Stimulated activated CD8-positive, alpha-beta memory T cell treated with anti-CD3 and anti-CD28 coated beads, Interleukin-7, amount 100 ng/mL, for 24 hours (primary cell): ENCODE measurements at places on chromosomes 13 and 19.

DNA sequence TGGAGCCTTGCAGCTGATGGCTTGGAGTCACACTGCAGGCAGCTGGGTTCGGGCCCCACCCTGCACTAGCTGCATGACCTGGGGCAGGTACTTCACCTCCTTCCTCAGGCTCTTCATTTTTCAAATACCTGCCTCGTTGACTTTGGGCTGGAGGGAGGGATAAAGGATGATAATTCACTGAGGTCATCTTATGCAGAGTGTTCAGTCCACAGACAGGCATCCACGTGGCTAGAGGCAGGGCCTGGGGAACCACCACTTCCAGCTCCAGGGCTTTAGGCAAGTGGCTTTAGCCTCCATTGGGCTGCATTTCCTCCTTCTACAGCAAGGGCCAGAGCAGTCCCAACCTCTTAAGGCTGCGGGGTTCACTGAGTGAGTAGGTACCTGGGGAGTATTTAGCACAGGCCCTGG lies 84.8 kb downstream of the SIPA1L3 start:
- DNase-seq: no peak

DNA sequence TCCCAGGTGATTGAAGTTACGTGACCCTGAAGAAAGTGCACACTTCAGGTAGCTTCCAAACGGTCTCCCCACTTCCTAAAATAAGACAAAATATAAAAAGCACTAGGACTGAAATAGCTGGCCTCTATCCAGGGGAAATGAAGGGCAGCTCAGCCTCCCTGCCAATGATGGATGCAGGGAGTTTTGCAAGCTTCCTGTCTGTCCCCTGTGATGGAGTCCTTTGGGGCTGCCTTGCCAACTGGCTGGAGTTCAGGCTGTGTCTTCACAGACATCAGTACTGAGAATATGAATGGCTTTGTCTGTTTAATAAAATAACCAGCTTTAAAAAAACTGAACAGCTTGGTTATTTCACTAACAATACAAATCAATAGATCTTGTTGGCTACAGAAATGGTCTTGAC lies 101.4 kb upstream of the GPR12 start:
- DNase-seq: no peak

- DNase-seq: no peak
Measured at GRCh38 chr19:1025960-1026782, at the start of gene CNN2. Gene CNN2 (plus strand): TSS chr19:1026608. CDS start chr19:1026662, 54 bp downstream.

DNA sequence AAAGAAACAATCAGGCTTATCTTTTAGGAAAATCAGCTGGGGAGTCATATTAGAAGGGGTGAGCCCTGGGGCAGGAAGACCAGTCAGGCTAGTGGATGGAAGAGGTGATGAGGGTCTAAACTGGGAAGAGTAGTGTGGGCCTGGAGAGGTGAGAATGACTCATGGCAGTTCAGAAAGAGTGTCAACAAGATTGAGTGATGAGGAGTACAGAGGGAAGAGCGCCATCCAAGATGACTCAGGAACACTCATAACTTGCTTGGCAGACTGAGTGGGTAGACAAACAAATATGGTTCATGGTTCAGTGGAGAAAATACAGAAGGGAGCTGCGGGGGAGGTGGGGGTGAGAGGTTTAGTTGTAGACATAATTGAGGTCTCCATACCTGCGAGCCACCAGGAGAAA lies 17.3 kb upstream of the CLDN10 start:
- no peak for DNase-seq

DNA sequence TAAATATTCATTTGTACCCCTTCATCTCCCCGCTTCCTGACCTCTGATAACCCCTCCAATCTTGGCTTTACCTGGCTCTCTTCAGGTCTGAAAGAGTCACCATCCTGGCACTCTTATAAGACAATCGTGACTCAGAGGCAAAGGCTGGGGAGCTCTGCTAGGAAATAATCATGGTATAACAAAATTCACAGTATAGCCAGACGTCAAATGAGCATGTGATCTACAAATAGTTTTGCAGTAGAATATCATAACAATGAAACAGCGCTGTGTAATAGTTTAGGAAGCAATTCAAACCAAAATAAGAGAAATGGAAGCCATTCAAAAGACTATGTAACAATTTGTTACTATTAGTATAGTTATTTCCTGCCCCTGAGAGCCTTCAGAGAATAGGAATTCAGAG lies 34.2 kb downstream of the RXFP2 start:
- DNase-seq: no peak

- DNase-seq: no peak
Measured at GRCh38 chr13:108786456-108787200, 157.2 kb downstream of the MYO16 start.

DNA sequence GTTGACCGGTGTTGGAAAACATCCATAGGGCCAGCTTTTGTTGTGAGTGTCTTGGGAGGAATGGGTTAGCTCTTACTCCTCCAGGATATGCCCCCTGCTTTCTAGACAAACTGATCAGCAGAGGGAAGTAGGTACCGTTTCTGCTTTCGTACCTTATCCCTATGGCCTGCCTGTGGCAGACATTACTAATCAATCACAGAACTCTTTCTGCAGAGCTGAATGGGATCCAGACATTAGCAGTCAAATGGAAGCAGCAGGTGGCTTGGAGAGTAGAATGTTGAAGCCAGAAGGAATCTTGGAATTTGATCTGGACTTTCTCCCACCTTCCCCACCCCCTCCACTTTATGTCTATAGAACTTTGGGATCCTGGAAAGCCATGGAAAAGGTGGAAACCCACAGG lies 17.1 kb downstream of the NWD1 start:
- no peak for DNase-seq
